Activated naive CD4-positive, alpha-beta T cell (primary cell): ENCODE measurements at places on chromosomes 4 and X.

DNA sequence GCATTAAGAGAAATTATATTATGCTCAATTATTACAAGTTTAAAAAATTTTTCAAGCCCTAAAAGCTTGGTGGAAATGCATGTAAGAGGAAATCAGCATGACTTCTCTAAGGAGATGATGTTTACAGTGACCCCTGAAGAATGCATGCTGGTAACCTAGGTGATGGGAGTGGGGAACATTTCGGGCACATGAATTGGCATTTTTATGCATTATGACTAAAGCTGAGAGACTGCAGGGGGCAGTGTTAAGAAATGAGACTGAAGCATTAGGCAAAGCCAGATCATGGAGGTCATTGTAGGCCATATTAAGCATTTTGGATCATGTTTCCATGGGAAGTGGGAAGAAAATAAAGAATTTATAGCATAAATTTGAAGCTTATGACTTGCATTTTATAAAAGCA, 421.3 kb downstream of the FAT4 start:
- DNase-seq: no peak

- no peak for DNase-seq
These were observed 56.3 kb upstream of the CXCL8 start for GRCh38 chr4:73684097-73684496.

DNA sequence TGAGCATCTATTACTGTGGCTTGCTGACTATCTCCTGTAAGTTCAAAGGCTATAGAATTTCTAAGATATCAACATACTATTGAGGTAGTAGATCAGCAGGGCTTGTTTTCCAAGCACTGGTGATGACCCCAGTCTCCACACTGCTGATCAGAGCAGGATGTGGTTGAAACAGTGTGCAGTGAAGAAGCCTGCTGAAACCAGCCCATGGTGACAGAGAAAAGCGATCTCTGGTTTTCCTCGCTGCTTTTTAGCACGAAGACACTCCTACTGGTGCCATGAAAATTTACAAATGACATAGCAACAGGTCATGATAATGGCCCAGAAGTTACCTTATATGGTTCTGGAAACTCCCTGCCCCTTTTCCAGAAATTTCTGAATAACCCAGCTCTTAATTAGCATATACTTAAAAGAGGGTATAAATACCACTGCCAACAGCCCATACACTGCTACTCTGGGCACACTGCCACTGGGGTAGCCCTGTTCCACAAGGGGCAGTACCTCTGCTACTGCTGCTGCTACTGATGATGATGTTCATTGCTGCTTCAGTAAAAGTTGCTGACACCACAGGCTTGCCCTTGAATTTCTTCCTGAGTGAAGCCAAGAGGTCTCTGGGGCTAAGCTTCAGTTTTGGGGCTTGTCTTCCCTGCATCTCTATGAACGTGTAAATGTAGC, 1689.5 kb upstream of the PCDH10 start:
- DNase-seq: no peak

GRCh38 chr4:17958181-17958580, 63.4 kb downstream of the LCORL start:
- no peak for DNase-seq

GRCh38 chr4:29405116-29405515, 1315.1 kb upstream of the PCDH7 start:
- no peak for DNase-seq

- DNase-seq: no peak
These were observed 70.8 kb downstream of the ANXA3 start for GRCh38 chr4:78622253-78622979.

GRCh38 chr4:122921971-122922876, at the start of gene NUDT6:
Gene NUDT6, minus strand, starts transcription at chr4:122922597. Its CDS starts 25 bp downstream, at chr4:122922572.
- no peak for DNase-seq

DNA sequence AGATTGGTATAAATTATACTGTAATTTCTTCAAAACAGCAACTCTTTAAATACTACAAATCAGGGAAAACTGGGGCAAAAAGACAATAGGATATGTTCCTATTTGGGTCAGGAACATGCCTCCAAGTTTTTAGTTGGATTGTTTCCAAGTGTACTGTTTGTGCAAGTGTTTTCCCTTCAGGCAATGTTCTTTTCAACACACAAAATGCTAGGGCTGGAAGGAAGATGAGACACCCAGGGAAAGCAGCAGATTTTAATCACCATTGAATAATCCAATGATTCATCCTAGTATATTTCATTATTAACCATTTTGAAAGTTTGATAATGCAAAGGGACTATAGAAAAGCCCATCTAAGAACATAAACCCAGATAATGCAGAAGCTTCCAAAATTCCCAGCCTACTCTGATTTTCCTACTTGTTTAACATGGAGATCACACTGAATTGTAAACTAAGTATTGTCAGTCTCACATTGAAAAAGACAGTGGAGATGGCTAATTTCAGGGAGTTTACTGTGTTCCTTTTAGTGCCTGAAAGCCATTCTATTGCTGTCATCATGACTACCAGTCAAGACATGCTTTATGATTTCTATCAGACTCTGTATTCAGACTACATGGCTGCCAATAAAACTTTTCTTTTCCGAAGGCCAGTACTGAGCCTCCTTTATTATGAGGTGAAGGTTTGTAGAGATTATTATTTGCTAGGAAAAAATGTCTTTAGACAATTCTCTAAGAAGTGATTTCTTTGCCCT, 38.6 kb downstream of the COL4A6 start:
- no peak for DNase-seq

GRCh38 chr4:93635943-93636342, 192.6 kb upstream of the ATOH1 start:
- no peak for DNase-seq

DNA sequence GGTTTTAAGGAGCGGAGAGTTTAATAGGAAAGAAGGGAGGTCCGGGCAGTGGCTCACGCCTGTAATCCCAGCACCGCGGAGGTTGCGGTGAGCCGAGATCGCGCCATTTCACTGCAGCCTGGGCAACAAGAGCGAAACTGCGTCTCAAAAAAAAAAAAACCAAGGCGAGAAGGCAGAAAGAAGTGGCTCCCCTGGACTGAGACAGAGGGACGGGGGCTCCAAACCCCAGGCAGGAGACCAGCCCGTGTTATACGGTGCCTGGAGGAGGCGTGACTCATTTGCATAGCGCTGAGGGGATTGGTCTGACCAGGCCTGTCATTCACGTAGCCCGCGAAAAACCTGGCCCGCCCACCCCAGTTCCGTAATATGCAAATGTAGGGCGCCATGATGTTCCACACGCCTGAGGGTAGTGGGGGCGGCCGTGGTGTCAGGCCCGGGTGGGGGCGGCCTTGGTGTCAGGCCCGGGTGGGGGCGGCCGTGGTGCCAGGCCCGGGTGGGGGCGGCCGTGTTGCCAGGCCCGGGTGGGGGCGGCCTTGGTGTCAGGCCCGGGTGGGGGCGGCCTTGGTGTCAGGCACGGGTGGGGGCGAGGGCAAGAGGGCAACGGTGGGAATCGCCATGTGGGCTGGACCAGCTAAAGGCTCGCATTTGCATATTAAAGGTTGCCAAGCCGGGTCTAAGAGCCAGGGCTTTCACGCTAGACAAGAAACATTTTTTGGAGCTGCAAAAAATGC, 2.1 kb downstream of the PLCXD1 start:
- no peak for DNase-seq

DNA sequence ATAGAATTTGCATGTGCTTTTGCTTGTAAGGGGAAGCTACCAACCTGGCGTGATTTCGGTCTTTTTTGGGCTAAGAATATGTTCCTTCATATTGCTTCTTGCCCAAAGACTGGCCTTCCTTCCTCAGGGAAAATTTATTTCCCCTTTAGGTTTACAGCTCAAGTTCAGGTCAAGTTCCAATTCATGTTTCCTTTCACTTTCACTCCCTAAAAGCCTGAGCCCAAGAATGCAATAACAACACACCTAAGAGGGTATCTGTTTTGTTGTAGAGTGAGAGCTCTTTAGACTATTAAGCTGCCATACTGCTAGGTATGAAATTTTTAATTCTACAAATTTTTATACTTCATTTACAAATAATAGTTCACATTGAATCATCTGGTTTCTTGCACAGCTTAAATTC, 299.6 kb downstream of the TLL1 start:
- DNase-seq: no peak

DNA sequence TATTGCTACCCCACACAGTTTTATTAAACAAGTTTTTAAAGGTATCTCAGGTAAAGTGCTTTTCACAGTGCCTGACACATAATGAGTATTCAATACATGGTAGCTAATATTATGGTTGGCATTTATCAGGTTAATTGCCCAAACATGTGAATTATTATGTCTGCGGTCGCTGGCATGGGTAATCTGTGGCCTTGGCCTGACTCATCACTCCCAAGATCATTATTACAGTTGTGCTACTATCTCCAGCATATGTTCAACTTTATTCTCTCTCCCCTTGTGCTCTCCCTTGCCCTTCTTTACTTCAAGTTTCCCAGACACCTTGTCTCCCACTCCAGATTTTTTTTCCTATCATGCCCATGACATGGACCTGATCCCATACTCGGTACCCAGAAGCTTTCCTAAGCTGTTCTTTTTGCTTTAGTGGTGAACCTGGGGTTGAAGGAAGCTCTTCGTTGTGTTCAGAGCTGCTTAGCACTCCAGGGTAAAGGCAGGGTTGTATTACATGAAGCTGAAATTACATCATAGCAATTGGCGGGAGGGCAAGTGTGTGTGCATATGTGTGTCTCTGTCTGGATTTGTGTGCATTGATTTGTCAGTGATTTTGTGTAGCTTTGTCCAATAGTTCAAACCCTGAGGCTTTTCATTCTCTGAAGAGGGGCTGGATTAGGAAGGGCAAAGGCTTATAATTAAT, 176.5 kb upstream of the NRK start:
- no peak for DNase-seq

DNA sequence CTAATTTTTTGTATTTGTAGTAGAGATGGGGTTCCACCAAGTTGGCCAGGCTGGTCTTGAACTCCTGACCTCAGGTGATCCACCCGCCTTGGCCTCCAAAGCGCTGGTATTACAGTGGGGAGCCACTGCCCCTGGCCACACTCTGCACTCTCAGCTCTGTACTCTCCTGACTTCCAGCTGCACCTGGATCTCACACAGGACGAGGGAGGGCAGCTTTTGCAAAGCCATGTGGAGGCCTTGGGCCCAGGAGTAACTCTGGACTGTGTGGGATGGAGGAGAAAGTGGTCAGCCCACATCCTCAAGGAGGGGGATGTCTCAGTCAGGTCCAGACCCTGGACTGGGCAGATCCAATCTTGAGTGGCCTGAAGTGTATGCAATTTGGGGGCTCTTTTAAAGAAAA, 23.0 kb downstream of the NAT8L start:
- no peak for DNase-seq

- DNase-seq: no peak
These were observed 263.7 kb upstream of the UGT8 start for GRCh38 chr4:114334884-114335330.

GRCh38 chr4:28436191-28437080, 1575.8 kb downstream of the STIM2 start:
- DNase-seq: no peak

GRCh38 chr4:58766763-58767162, 1656.6 kb upstream of the IGFBP7 start:
- no peak for DNase-seq

DNA sequence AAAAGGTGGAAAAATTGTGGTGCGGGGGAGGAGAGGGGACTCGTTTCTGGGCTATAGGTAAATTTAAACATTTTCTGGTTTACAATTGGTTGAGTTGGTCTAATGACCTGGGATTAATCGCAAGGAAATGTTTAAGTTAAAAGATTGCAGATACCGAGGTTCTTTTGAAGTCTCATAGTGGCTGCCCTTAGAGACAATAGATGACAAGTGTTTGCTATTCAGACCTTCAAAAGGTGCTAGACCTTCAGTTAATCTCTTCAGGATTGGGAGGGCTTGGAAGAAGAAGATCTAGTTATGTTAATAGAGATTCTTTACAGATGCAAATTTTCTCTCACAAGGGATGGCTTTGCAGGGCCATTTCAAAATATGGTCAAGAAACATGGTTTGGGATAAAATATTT, 2286.1 kb upstream of the AGA start:
- no peak for DNase-seq

DNA sequence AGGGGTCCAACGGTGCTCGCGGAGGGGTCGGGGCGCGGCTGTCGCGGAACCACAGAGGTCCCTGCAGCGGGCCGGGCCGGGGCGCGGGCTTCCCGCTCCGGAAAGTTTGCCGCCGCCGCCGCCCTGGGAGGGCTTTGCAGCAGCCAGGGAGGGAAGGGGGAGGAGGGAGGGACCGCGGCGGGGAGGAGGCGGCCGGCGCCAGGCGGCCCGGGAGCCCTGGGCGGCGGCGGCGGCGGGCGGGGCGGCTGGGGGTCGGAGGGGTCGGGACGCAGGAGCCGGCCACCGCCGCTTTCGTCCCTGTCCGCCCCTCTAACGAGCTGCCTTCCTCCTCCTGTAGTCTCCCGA, 375 bp downstream of the FGFR3 start:
- no peak for DNase-seq

- no peak for DNase-seq
These were observed 122.4 kb downstream of the SYNPO2 start for GRCh38 chr4:119010909-119011606.

DNA sequence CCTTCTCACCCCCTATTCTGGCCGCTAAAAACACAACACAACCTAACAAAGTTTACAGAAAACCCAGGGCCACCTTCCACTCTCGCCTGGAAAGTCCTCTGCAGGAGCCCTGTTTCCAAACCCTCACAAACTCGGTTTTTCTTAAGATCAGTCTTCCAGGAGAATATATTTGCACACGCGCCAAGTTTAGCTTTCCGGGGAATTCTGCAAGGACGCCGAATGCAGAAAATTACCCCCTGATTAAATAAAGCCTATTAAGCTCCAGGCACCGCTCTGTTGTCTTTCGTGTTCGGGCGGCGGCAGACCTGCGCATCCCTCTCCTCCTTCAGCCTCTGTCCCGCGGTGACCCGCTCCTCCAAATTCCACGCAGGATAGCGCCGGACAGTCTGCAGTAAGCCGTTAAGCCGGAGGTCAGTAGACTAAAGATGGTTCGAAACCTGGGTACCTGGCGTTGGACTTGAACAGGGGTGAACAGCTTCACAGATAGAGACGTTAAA, 5.0 kb downstream of the MSX1 start:
- no peak for DNase-seq

GRCh38 chrX:154458954-154459778, 1.1 kb downstream of the PLXNA3 start:
- DNase-seq: no peak
